ENCODE measurements at places on chromosomes 1 and 21.
A peak's percentile ranks its signal among the peaks of the same experiment; 100 is the strongest.

DNA sequence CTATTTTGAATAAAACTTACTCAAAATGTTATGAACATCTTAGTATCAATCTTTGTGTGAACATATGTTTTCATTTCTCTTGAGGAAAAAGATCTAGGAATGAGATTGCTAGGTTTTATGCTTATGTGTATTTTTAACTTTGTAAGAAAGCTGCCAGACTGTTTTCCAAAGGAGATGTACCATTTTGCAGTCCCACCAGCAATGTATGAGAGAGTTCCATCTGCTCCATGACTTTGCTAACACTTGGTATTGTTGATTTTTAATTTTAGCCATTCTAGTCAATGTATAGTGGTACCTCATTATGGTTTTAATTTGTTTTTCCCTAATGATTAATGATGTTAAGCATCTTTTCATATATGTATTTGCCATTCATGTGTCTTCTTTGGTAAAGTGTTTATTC is 132.5 kb downstream of the ZMYM4 start:
- DNase-seq, result no peak

DNA sequence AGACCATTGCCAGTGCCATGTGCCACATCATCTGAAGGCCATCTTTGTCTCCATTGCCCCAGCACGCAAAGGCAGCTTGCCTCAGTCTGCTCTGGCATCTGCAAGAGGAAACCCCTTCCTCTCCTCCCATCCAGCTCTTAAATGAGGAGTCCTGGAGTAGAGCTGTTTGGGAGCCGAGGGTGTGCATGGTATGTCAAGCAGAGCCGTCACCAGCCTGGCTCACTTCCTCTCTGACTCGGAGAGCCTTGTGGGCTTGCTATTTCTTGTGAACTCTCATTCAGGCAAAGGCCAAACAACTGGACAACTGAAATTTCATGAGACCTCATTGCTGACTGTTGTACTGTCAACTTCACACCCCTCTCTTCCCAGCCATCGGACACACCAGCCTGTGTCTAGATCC is 143.9 kb downstream of the SIPA1L2 start:
- no peak for DNase-seq

DNA sequence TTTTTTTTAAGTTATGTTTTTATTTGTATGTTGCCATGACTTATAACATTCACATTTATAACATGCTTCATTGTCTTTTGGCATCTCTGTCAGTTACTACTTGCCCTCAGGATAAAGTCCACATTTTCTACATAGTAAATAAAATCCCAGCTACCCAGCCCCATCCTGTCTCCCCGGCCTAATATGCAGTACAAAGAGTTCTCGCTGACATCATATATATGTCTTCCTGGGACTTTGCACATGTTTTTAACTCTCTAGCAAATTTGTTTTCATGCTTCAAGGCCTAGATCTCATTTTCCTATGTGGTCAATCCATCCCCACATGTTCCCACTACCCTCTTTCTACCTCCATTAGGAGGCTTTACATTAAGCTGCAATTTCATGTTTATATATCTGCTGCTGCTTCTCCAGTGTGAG is 33.0 kb upstream of the IVNS1ABP start:
- no peak for DNase-seq

DNA sequence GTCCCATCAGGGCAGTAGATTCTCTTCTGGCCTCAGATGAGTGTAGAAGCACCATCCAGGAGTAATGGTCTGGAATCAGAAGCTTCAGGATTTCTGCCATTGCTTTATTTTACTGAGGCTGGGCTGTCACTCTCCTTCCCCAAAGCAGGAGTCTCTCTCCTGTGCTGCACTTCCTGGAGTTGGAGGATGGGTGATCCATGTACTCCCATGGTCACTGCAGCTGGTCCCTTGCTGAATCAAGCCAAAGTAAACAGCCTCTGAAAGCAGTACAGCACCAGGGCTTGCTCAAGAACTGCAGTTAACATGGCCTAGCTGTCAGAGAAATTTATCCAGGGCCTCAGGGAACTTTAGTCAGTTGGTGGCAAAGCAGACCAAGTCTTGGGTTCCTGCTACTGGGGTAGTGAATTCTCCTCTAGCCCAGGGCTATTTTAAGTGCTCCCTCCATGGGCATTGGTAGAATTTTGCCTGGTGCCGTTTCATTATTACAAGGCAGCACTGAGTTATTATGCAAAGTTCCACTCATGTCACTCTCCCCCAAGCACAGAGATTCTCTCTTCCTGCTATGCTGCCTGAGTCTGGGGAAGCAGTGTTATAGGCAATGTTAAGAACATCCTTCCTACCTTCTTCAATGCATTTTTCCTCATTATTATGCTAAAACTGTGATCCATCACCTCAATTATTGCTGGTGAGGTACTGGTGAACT is 29.5 kb downstream of the DRAM2 start:
- no peak for DNase-seq

GRCh38 chr1:228144993-228145343 is 4.8 kb upstream of the GJC2 start:
- DNase-seq, result no peak

DNA sequence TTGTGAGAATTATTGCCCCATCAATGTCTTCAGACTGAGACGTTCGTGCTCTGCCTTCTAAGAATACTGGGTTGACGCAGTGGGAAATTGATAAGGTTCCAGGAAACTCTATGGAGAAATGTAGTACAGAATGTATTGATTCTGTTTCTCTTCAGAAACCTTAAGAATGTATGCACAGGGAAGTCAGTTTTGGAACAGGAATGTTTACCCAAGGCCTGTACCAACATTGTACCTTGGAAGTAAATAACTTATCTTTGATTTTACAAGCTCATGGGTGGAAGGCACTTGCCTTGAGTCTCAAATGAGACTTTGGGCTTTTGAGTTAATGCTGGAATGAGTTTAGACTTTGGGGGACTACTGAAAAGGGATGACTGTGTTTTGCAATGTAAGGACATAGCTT is 59.5 kb upstream of the PCP4 start:
- DNase-seq, result no peak

DNA sequence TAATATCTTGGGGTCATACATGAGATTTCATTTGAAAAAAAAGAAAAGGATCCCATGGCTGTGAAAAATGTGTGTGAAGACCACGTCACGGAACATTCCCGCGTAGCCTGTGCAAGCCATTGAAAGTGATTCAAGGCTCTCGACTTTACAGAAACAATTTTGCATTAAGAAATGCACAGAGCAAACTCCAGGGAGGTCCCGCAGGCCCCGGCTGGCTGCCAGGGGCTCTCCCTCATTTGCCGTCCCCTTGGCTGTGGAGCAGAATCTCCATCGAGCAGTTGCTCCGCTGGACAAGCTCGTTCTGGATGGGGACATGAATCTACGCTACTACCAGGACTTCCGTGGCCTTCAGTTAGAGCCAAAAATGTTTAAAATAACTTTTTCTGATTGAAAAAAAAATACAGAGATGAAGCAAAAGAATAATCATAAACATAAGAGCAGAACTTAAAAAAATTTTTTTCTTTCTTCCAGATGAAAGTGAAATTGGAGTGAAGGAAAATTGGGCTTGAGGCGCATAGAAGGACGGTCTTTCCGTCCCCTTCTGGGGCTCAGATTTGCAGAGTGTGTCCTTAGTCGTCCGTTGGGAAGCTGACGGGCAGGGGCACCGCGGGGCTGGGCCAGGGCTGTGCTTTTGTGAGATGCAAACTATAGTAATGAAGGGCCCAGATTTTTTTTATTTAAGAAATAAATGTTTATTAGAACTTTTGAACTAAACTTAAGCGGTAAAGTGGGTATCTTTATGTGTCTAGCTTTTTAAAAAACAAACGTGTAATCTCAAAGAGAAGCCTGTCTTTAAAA is 68.1 kb upstream of the ARHGEF16 start:
- DNase-seq, result no peak

DNA sequence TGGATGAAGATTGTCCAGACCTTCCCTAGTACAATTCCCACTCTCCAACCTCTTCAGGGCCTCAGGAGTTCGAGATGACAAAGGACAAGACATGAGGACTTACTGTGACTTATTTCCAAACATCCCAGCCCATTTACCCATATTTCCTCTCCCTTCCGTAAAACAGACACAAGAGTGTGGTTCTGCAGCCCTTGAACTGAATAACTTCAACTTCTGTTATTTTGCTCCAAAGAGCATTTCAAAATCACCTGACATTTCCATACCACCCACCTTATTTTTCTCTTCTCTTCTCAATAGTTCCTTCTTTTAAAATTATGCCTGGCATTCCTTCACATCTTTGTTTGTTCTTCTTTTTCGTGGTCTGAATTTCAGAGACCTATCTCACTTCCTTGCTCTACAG is 8.7 kb upstream of the OR10K2 start:
- DNase-seq, result no peak

GRCh38 chr1:203508463-203509073 is 14.6 kb downstream of the OPTC start:
- no peak for DNase-seq

DNA sequence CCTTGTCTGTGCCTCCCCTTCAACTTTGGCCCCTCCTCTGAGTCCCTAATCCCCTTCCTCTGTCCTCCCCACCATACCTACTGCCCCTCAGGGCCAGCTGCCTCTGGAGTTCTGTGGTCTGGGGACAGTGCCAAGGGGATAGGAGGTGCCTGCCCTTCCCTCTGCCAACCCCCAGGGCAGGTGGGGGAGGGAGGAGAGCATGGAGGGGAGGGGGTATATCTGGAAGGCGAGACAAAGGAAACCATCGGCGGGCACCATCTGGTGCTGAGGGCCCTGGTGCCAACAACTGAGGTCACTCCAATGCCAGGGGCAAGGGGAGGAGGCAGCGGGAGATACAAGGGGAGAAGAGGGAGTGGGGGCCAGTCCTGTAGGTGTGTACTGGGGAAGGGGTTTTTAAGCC is 9.6 kb downstream of the RAB25 start:
- no peak for DNase-seq

DNA sequence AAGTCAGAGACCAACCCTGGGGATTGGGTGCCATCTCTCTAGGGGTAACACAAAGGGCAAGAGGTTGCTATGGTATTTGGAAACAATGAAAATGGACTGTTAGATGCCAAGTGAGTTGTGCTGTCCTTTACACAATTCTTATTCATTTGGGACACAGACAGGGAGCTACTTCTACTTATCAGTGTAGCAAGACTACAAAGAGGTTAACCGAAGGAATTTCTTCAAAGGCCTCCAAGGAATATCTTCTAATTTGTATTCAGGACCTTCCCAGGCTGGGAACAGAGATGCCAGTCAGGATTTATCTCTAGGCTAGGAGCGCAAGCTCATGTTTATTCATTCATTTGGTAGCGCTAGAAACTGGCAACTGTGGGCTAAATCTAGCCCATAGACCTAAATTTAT is 2.6 kb downstream of the NAXE start:
- DNase-seq, result no peak

DNA sequence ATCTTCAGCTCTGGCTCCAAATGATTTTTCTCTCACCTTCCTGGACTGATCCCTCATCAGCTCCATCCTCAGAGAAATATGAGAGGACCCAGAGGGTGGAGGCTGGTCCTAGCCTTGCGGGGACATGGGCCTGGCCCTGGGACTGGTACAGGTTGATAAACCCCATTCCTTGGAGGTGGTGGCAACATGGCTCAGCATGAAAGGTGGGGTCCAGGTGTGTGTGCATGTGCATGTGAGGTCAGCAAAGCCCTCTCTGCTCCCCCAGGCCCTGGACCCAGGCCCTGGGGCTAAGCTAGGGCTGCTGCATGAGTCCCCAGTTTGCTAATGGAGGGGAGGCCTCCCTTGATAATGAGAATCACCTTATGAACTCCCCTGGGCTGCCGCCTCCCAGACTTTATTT is 363.1 kb downstream of the MATN1 start:
- no peak for DNase-seq

DNA sequence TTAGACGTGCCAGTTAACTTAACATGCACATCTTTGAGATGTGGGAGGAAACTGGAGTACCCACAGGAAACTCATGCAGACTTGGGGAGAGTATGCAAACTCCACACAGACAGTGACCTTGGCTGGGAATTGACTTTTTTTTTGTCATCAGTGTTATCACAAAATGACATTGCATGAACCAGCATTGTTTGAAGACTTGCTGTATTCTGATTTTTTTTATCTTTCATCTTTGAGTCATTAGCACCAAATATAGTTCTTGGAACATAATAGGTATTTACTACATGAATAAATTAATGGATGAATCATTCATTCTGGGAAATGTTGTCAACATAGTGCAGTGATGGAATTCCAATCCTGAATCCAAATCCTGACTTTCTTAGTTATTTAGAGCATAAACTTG is 77.0 kb downstream of the ATF6 start:
- DNase-seq, result peak; percentile 48

- peak; percentile 89 for DNase-seq
Measured at GRCh38 chr1:26019641-26020315, 1.8 kb upstream of the EXTL1 start.

DNA sequence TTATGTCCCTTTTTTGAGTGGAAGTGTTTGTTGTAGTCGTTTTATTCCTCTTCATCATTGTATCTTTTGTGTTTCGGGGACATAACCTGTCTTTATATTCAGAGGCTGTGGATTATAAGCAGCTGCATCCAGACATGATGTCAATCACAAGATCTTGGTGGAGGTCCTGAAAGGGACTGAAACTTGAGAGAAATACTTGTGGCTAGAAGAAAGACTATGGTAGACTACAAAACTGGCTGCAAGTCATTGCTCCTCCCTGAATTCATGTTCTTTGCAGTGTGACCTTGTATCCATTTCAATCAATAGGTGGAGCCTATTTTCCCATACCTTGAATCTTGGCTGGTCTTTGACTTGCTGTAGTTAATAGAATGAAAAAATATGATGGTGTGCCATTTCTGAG is 442.4 kb upstream of the PLXNA2 start:
- no peak for DNase-seq

- peak; percentile 33 for DNase-seq
Measured at GRCh38 chr1:34984435-34984792, 733 bp downstream of the TMEM35B start.

GRCh38 chr21:36723371-36723881 is 24.5 kb downstream of the SIM2 start:
- no peak for DNase-seq

DNA sequence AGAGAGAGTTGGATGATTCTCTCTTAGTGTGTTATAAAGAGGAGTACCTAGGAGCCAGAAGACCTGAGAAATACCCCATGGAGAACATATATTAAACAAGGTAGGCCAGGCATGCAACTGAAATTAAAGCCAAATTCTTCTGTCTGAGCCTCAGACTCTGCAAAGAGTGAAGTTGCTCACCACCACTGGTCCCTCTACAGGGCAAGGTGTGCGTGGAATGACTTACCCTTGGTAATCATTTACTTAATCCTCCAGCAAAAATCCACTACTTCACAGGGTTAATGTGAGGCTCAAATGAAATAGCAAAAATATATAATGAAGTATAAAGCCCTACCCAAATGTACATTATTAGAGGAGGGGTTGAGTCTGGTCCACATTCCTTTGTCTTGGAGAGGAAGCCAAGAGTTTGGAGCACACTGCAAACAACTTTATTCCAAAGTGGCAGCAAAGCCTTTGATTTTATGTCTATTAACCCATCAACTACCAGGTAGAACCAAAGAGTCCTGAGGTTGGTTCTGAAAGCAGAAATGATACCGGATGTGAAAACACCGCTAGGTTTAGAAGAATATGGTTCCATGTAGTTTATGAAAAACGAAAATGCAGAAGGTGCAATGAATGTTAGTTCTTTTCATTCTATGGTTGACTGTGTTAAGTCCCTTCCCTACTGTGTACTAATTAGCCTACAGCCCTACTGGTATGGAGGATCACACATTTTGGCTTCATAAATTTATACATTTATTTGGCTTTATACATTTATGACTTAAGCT is 8.5 kb downstream of the SSR2 start:
- no peak for DNase-seq
